ENCODE measurements at places on chromosomes 2 and 18.

GRCh38 chr2:47019532-47019931 is 103.9 kb upstream of the MCFD2 start:
- no peak for DNase-seq

DNA sequence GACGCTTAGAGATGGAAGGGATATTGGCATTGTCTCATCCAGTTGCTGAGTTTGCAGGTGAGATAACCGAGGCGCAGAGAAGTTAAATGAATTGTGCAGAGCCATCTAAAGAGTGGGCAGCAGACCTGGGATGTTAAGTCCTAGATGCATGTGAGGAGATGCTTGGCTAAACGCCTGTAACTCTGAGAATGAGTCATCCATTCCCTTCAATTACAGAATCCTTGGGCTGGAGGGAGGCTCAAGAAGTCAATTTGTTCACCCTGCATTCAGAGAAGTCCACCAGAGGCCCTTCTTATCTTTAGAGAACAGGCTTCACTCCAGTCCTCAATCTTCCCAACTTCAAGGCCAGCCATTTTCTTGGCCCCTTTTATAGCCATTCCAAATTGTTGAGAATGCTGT is 1.6 kb downstream of the EHD3 start:
- DNase-seq, result no peak

GRCh38 chr2:128233790-128234395 is 84.8 kb downstream of the HS6ST1 start:
- no peak for DNase-seq

DNA sequence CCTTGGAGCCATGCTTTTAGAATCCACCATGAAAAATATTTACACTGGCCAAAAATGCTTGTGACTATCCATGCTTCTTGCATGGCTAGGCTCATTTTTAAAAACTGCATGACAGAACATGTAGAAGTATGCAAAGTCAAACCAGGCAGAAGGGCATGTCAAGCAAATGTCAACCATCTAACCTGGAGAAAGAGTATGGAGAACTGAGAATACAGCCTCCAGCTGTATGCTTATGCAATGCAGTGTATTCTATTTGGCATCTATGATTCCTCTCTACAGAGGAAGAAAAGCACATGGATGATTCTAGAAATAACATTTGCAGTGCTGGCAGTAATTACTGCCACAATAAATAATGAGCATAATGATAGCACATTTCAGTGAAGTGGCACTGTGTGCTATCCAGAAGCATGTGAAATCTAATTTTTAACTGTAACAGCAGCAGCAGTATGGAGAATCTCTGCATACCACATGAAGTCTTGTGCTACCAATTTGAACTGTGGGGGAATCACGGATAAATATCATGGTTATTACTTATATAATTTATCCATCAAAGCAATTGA is 87.3 kb upstream of the CCDC141 start:
- no peak for DNase-seq

- no peak for DNase-seq
Observed at GRCh38 chr2:32289165-32289999, 11.7 kb downstream of the YIPF4 start.

DNA sequence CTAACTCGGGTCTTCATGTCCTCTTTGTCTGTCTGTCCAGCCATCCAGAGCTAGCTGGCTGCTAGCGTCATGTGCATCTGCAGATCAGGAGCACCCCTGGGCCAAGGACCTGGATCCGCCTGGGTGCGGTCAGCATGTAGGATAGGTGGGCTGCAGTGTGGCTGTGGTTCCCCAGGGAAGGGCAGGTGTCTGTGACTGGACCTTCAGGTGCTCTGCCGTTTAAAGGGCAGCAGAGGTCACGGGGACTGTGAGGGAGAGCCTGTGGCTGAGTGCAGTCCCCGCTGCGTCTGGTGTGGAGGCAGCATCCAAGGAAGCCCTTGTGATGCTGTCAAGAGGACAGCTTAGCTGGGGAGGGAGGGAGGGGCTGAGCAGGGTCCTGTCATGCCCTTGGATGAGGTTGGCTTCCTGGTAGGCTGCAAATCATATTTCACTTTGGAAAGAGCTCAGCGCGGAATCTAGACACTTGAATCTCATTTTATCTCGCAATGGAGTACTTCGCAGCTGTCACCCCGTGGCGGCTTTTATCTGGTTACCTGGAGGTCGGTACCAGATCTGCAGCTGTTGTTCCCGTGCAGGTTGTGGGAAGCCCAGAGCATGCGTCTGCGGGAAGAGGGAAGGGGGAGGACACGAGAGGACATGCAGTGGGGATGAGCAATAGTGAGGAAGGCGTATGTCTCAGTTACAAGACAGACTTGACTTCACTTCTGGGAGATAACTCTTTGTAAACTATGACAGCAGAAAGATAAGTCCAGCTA is 5.9 kb upstream of the RALB start:
- no peak for DNase-seq

DNA sequence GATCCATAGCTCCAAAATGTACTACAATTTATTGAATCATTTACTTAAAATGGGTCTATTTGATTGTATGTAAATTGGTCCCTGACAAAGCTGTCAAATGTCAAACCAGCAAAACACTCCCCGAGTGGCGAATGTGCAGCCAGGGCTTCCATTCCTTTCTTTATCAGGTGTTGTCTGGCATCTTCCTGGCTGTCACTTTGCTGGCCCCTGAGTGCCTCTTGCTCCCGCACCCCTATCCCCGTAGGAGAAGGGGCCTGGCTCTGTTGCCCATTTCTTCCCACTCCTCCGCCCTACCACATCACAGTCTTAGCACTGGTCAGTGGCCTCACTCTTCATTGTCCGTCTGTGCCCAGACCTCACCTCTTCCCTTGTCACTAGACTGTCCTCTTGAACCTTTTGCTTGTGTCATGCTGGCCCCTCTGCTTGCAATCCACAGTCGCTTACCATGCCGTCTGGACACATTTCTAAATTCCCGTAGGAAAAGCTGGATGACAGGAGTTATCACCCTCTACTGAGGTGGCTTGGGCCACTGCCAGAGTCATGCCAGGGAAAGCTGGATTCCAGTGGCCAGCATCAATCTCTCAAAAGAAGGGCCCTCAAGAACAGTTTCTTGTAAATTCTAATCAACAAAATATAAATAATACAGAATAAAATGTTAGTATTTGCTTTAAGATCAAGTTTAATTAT is 15.4 kb downstream of the UBE2F start:
- DNase-seq, result no peak

- no peak for DNase-seq
Observed at GRCh38 chr2:118791483-118791882, 56.0 kb downstream of the EN1 start.

DNA sequence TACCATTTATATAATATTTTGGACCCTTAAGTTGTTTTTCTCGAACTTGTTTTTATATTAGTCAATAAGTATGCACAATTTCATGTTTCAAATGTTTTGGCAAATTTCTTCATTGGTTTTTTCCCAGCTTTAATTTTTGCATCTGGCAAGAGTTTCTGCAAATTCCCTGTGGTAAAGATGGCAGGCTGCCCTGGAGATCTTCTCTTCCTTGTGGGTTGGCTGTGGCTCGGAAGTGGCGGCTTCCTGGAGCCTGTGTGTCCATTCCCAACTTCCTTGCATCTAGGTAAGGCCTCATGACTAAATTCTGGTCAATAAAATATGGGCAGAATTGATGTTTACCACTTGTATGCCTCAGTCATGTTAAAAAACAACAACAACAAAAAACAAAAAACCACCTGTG is 818.6 kb downstream of the EPHA4 start:
- DNase-seq, result no peak

DNA sequence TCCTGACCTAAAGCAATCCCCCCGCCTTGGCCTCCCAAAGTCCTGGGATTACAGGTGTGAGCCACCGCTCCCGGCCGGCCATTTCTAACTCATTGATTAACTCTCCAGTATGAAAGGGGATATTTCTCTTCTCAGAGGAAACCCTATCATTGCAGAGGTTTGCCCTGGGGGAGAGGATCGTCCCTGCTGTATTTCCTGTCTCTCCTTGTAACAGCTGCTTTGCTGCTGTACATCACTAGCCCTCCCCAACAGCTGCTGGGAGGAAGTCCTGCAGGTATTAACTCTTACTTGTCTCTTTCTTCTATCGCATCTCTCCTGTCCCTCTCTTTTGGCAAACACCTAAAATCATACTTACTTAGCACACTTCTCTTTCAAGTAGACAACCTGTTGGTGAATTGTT is 219.0 kb upstream of the DSEL start:
- no peak for DNase-seq

DNA sequence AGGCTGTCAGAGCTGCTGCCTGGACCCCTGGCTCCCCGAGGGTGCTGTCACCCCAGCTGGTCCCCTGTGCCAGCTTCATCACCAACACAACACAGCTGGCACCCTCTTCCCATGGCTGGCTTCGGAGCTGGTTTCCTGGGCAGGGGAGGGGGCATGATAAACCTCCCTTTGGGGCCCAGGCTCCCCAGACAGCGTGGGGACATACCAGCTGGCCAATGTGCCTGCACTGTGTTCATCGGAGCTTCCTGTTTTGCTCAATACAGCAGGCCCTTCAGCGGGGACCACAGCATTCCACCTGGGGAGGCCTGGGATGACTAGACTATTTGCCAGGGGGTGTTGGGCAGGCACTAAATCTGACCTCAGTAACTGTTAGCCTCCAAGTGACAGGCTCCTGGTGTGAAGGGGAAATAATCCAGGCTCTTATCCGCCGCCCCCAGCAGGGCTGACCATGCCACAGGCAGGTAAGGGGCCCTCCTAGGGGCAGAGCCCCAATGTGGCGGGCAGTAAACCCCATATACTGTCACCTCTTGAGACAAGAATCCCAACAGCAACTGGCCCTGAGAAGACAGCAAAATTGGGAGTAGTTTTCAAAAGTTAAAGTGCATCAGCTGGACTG is 44.6 kb downstream of the EMX1 start:
- no peak for DNase-seq

GRCh38 chr18:45684341-45685115 is 39.5 kb upstream of the SLC14A1 start:
- no peak for DNase-seq

- DNase-seq, result no peak
Observed at GRCh38 chr2:55604027-55604565, 13.3 kb downstream of the PPP4R3B start.

GRCh38 chr2:239359196-239359912 is 41.5 kb downstream of the HDAC4 start:
- DNase-seq, result no peak

GRCh38 chr18:12060182-12060870 is 33.3 kb upstream of the ANKRD62 start:
- DNase-seq, result no peak

- DNase-seq, result no peak
Observed at GRCh38 chr2:112640800-112641675, 4.7 kb upstream of the SLC20A1 start.
